ENCODE measurements at places on chromosomes 6 and 20. TPM values are rescaled to one million over a fixed set of nuclear protein-coding genes. Genes with fewer than 3 reads are reported as not detected.

The KCNK16 gene
- not detected for total RNA-seq

The SSTR4 gene
- 0.18 TPM for total RNA-seq

The NMBR gene
- total RNA-seq = 0.29 TPM

The EYA2 gene
- 1.1 TPM for total RNA-seq

The GINM1 gene
- total RNA-seq = 53.2 TPM

The ITPR3 gene
- 13.8 TPM for total RNA-seq

All from metanephros (tissue), 2 donors.